ENCODE measurements at places on chromosomes 12 and 14.

DNA sequence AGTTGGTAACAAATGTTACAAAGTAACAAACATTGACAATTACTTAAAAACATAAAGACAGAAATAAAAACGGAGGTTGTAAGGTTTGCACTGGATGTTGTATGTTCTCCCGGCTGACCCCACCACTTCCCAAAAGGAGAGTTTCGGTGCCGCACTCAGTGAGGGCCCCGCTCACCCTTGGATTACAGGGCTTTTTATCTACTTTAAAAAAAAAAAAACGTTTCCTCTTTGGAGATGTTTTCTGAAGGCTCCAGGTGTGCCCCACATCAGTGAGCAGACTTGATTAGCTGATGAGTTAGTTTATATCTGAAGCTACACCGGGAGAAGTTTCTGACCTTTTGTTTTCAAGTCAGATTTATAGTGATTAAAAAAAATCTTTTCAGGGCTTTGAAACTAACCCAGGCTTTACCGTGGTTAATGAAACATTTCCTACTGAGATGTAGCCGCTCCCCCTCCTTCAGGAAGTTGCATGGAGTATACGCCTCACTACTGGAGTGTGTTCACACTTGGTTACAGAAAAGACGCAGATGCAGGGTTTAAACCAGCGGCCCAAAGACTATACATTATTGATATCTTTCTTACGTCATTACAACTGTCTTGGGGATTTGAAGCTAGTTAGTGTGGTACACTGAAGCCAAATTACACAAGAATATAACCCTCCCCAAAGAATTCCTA lies 38.0 kb upstream of the BCL7A start:
- no peak for DNase-seq

DNA sequence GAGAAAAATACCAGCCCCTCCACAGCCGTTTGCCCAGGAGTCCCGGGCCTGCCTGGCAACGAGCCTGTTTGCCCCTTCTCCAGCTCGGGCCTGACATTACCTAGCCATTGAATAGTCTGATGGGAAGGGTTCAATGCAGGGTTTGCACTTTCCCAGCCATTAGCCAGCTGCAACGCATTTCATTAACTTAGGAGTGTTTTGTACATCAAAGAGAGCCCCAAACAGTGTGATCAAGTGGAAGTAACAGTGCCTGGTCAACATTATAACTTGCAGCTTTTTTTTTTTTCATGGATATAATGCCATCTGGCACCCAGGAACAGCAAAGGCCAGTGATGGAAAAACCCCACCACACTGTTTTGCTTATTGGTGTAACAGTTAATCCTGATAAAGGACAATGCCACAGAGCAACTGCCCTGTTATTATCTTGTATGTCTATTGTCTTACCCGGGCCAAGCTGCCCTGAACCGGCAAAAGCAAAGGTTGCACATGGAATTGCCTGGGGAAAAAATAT lies 38.0 kb downstream of the BTG1 start:
- no peak for DNase-seq

GRCh38 chr14:24403294-24403998 lies 4.6 kb downstream of the NYNRIN start:
- no peak for DNase-seq

GRCh38 chr12:56884421-56884820 lies 49.8 kb downstream of the SDR9C7 start:
- no peak for DNase-seq

GRCh38 chr12:52517888-52518287 lies 2.3 kb downstream of the KRT5 start:
- DNase-seq = no peak

DNA sequence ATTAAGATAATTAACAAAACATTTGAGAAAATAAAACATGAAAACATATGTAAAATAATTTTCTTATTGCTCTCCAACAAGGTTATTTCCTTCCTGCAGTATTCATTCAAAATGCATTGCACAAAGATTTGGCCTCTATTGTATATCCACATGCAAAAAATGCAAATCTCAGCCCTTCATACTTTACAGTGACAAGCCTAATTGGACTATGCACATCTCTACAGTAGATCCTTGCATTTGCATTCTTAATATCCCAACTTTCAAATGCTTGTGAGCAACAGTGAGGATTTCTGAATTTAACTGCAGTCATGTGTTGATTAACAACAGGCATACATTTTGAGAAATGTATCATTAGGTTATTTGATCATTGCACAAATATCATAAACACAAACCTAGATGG lies 333.7 kb downstream of the PAWR start:
- DNase-seq = no peak

GRCh38 chr12:46214668-46215436 lies 54.0 kb downstream of the SLC38A1 start:
- no peak for DNase-seq

DNA sequence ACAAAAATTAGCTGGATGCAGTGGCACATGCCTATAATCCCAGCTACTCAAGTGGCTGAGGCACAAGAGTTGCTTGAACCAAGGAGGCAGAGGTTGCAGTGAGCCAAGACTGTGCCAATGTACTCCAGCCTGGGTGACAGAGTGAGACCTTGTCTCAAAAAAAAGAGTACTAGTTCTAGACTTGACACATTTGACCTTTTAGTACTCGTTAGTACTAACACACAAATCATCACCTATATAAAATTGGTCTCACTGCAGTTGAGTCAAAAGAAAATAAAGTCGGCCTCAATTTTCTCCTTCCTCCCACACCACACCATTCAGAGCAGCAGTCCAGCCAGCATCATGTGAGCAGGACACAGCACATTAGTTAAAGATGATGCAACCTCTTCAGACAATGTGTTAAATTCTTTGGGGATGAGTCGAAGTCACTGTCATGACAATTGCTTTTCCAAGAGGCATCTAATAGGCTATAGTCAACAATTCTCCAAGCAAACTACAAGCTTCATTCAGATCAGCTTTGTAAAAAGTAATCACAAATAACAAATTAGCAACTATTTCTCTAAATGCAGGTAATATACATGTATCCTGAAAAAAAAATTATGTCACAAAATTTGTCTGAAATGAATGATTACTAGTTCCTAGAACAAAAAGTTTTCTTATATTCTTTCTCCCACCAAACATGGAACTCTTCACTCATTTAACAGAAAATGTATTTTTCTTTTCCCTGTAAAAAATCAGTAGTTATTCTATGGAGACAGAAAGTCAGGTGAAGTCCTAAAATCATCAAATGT lies 55.6 kb downstream of the CLIP1 start:
- DNase-seq = no peak

- DNase-seq = no peak
These were observed 22.4 kb downstream of the PROX2 start for GRCh38 chr14:74853581-74853980.

- peak; percentile 54 for DNase-seq
These were observed 716 bp downstream of the RIOX1 start for GRCh38 chr14:73491256-73492042.

DNA sequence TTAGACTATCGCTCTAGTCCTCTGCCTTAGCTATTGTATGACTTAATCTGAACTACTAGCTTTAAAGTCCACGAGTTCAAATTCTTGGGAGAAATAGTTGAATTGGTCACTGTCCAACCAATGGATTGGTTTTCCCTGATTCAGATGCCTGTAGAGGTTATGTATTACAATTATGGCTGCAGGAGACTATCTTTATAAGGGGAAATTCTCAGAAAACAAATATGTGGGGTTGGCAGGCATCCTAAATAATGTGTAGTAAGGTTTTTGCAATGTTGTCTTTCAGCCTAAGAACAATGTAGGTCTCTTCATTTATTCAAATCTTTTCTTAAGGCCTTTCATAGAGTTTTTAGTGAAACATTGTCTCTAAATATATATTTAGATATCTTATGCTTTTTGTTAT lies 26.9 kb downstream of the MYRFL start:
- no peak for DNase-seq

DNA sequence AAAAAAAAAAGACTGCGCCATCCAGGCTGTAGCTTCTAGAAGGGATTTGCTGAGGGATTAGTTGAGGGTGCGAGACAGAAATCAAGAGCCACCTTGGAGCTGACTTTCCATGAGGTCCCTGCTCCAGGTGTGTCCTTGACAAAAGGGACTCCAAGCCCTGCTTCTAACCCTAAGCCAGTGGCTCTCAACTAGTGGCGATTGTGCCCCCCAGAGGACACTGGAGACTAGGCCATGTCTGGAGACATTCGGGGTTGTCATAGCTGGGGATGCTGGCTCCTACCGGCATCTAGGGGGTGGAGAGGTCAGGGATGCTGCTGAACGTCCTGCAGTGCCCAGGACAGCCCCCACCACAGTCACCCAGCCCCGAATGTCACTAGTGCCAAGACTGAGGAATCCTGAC lies 40.6 kb downstream of the SPRING1 start:
- DNase-seq = no peak

GRCh38 chr12:31026202-31026601 lies 47.5 kb upstream of the DDX11 start:
- no peak for DNase-seq

- no peak for DNase-seq
These were observed 63.4 kb upstream of the SLCO1C1 start for GRCh38 chr12:20631711-20632110.

GRCh38 chr12:32290411-32290810 lies 108.9 kb upstream of the FGD4 start:
- no peak for DNase-seq

DNA sequence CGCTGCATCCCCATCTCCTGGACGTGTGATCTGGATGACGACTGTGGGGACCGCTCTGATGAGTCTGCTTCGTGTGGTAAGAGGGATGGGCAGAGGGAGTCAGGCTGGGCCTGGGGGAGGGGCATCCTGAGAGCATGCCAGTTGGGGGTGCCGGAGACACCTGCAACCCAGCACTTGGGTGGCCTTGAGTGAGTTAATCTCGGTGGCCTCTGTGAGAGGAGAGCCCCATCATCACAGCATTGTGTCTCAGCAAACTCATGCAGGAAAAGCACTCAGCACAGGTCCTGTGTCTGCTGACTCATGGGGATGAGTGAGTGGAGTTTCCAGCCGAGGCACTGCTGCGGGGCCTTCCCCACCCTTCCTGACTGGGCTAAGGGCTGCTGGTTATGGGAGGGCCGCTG lies 19.6 kb upstream of the LRP1-AS start:
- no peak for DNase-seq

DNA sequence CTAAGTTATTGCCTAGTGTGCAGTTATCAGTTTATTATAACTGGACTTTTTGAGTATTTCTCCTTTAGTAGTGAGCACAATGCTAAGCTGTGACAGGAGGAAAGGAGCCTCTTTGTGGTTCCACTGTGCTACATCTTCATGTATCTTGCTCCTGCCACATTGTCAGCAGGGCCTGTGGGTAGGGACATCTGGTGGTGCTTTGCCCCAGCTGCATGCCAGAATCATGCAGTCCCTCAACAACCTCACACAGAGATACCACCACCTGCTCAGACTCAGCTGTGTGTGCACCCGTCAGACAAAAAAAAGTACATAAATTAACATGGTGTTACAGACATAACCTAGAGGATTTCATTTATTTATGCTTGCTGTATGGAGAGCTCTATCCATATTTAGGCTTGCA lies 51.1 kb downstream of the MIS18BP1 start:
- no peak for DNase-seq

DNA sequence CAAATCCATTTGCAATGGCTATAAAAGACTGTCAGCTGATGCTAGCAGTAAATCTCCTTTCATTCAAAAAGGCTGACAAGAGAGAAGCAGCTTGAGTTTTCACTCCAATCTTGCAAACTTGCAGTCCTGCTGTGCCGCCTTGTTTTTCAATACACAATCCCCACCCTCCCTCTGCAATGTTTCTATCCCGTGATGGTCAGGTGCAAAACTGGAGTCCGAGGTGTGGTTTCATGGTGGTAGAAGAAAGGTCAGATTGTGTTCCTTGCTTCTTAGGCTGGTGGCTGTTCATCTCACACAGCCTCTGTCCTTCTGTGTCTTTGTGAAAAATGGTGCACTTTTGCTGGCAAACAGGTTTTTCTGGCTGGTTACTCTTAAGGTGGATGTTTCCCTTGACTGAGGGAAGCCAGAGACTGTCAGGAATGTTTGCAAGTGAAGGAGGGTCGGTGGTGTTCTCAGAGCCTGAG lies 27.7 kb upstream of the TBX3 start:
- no peak for DNase-seq

DNA sequence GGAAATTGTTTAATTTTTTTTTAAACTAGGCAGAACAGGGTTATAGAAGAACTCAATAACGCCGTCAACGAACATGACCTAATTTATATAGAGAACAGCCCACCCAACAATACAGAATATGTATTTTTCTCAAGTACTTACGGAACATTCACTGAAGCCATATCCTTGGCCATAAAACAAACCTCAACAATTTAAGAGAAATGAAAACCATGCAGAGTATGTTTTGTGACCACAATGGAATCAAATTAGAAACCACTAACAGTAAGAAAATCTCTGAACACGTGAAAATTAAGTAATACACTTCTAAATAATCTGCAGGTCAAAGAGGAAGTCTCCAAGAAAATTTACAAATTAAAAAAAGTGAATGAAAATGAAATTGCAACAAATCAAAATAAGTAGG lies 9.4 kb downstream of the SART3 start:
- no peak for DNase-seq

All from femur (tissue), 1 donor.